ENCODE measurements at places on chromosomes 12 and 14.

DNA sequence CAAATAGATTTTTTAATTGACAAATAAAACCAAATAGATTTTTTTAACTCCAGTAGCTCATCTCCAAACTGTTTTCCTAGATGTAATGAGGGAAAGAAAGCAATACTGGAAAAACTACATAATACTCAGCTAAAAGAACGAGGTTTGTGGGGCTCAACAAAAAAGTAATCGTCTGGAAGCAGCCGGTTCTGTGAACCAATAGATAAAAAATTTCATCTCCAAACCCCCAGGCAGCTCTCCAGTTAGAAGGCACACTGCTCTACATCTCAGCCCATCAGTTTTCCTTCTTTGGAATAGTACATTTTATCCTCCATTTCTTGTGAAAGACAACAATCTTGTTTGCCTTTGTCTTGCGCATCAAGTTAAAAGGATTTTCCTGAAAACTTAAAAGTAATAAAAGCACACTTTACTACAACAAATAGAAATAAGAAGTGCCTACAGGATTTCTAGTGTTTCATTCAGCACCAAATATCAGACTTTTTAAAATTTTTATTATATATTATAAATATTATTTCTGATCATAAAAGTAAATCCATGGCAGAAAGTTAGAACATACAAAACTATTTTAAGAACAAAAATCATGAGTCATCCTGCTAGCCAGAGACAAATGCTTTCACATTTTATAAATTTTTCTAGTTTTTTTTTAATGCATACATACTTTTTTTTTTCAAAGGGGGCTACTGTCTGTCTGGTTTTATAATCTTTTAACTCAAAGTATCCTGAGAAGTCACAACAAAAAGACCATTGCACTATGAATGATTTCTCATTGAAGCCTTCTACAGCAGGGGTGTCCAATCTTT lies 67.7 kb downstream of the EPS8 start:
- no peak for ATAC-seq

DNA sequence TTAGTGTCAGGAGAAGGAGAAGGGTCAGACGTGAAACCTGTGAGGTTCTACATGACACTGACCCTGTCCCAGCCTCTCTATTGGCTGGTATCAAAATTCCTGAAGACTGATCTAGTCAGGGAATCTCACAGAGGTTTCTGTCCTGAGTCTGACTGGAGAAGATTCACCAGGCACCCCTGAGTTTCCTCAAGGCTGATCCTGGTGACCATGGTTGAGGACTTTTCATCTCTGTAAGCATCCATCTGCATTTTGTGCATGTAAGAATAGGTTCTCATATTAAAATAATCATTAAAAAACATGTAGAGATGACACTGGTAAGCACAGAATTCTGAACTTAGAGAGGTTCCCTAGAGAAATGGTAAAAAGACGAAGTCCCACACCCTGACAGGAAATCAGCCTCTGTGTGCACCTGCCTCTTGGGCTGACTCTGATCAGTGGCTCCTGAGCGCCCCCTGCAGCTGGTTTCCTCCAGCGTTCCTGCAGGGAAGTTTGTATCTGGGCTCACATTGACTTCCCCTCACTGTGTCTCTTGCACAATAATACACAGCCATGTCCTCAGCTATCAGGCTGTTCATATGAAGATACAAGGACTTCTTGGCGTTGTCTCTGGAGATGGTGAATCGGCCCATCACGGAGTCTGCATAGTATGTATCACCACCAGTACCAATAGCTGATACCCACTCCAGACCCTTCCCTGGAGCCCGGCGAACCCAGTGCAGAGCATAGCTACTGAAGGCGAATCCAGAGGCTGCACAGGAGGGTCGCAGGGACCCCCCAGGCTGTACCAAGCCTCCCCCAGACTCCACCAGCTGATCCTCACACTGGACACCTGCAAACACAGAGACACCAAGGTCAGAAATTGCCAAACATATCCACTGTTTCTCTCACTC lies 991.9 kb downstream of the TMEM121 start:
- no peak for ATAC-seq

DNA sequence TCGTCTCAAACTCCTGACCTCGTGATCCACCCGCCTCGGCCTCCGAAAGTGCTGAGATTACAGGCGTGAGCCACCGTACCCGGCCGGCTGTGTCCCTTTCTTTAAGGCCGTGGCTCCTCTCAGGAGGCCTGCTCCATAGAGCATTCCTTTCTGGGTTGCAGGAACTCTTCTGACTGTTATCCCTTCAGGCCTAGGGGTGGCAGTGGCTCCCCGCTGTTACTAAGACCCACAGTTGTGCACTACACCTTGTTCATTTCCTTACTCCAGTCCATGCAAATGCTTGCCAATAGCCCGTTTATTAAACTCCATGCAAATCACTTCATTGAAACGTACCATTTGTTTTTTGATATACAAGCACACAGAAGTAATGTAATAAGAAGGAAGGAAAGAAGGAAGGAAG lies 234.7 kb downstream of the BCAT1 start:
- no peak for ATAC-seq

DNA sequence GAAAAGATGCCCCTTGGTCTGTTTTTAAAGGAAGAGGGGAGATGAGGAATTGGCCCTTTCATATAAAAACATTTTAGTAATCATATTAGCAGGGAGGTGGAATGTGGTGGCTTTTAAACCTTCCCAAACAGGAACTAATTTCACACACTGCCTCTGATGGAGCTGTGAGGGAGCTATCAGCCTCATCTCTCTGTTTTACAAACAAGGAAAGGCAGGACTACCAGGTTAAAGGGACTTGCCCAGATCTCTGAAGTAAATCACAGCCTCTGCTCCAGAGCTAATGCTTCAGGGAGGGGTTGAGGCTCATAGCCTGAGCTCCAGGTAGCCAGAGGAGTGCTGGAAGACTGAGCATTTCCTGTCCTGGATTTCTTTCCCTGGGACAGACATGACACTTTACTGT lies 1.1 kb upstream of the BMP4 start:
- ATAC-seq: no peak
